ENCODE measurements at places on chromosomes 1 and 21.

DNA sequence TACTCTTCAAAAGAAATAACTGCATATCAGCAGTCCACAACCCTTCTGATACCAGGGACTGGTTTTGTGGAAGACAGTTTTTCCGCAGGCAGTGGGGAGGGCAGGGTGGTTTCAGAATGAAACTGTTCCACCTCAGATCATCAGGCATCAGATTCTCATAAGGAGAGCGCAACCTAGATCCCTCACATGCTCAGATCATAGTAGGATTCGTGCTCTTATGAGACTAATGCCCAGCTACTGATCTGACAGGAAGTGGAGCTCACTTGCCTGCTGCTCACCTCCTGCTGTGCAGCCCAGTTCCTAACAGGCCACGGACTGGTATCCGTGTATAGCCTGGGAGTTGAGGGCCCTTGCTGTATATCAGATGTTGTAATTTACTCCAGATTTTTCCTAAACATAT is 11.5 kb downstream of the RO60 start:
- peak; percentile 79 for DNase-seq

DNA sequence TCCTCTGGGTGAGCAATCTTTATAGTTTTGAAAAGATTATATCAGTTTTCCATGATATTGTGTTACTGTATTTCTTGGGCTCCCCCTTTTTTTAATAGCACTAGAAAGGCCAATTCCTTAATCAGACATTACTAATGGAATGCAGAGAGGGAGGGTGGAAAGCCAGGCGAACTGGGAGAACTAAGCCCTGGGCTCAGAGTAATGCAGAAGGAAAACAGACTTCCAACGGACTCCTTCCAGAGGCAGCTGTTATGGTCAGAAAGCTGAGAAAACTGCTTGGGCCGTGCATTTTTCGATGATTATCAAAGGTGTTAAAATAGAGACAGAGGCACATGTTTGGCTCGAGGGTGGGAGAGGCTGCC is 206.3 kb downstream of the FOXD2 start:
- DNase-seq, result no peak

GRCh38 chr1:180805316-180805715 is 107.4 kb upstream of the KIAA1614 start:
- no peak for DNase-seq

DNA sequence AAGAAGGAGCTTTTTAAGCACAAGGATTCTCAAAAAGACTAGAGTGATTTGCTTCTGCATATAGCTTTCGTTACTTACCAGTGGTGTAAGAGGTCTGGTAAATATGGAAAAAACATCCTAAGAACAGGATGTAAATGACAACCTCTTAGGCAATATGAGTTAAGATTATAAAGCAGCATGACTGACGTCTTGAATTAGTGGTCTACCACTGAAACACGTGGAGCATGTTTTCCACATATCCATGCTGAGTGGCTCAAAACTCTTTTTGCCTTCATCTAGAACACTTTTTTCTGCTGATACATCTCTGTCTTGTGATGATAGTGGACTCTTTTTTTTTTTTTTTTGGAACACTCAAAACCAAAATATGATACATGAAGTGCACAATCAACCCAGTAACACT is 44.6 kb downstream of the RCAN1 start:
- no peak for DNase-seq

GRCh38 chr21:35428001-35428320 is 378.9 kb upstream of the RUNX1 start:
- no peak for DNase-seq

DNA sequence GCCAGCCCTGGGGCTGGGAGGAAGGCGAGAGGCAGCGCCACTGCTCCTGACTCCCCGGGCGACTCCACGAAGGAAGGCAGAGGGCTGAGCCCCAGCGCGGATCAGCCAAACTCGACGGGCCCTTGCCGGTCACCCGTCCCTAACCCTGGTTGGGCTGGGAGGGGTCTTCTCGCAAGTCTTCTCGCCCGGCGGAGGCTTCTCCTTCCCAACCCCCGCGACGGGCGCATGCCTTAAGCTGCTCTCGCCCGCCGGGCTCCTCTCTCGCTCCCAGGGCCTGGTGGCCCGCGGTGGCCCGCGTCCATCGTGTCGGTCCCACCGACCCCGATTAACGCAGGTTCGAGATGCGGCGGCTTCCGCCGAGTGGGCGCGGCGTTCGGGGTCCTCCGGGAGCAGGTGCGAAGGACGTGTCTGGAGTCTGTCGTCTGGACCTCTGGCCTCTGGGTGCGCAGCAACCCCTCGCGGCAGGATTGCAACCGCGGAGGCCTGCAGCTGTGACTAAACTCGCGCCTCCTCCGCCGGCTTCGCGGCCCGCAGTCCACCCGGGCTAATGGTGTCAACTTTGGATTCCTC is 29.0 kb upstream of the PPM1J start:
- DNase-seq, result no peak

DNA sequence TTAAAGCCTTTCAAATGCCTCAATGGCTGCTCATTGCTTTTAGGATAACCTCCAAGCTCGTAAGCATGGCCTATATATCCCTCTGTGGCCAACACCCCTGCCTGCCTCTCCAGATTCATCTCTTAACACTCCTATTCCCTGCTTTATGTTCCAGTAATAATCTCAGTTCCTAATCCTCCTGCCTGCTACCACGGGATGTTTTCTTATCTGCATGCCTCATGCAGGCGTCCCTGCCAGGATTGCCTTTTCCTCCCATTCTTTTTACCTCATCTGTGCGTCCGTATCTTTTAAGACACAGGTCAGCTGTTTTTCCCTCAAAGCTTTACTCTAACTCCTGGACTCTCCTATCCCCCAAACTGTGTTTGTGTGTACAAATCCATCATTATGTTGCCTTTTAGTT is 36.1 kb downstream of the ZBTB40 start:
- no peak for DNase-seq

DNA sequence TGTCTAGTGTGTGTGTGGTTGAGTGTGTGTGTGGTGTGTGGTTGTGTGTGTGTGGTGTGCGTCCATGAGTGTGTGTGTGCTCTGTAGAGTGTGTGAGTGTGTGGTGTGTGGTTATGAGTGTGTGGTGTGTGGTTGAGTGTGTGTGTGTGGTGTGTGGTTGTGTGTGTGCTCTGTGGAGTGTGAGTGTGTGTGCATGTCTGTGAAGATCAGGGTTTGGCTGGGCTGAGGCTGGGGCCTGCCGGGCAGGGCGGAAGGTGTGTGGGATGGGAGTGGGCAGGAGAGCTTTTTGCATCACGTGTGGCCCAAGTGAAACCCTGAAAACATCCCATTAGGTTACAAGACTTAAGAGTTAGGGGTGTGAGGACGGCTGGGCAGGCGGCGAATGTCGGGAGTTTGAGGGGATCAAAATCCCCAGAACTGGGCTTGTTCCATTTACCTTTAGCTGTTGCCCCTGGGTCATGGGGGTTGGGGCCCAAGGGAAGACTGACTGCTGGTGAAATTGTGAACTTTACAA is 2.9 kb upstream of the FCMR start:
- no peak for DNase-seq

DNA sequence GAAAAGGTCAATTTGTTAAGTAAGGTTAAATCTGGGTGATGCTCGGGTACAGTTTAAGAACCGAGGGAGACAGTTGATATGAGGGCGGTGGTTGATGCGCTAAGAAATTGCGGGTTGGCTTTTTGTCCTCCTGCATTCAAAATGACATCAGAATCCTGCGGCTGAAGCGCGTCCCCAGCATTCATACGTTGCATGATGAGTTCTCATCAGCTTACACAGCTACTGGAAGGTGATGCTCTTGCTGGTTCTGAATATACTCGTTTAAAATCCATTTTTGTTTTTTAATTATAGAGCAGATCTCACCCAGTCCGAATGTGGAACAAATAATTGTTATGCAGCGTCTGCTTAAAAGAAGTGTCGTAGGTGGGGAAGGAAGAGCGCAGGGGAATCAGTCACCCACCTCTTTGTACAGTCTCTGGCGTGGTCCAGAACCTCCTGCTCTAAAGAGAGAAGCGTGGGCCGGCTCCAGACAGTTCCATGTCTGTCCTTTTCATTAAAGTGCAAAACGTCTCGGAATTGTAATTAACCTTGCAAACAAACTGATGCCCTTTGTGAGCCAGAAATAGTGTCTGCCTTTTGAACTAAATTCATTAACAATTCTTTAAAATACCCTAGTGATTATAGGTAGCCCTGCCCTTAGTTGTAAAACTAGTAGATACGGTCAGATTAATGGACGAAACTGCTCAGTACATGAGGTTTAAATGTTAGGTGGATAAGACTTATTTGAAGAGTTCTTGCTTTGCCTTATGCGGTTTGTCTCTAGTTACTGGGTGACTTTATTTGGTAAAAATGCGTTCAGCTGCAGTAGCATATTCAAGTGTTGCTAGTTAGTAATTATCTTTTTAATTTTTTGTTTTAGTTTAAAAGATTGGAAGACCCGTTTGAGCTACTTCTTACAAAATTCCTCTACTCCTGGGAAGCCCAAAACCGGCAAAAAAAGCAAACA is 741 bp downstream of the RGS2 start:
- peak; percentile 68 for DNase-seq

DNA sequence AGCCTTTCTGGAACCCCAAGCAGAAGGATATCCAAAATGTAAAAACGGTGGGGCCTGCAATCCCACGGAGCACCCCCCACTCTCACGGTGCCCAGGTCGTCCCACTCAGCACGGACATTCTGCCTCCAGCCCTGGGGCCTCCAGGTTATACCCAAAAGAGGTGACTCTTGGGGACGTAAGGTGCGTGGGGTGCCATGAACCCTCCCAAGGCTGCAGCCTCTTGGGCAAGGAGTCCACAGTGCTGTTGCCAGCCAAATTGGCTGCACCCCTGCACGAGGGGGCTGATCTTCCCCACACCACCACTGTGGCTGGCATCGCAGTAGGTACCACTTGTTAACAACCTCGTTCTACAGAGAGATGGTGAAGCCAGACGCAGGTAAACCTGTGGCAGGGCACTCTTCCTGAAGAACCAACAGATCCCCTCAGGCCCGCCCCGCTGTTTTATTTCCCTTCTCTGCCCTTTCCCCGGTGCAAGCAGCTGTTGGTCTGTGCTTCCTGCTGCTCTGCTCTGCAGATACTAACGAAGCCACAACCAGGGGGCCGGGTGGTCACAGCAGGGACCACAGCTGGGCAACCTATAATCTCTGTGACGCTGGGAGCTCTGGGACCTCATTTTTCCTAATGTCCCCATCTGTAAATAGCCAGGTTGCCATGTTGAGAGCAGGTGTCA is 8.7 kb downstream of the TFF3 start:
- DNase-seq, result no peak

GRCh38 chr1:209154912-209155311 is 428.6 kb upstream of the CAMK1G start:
- DNase-seq, result no peak

DNA sequence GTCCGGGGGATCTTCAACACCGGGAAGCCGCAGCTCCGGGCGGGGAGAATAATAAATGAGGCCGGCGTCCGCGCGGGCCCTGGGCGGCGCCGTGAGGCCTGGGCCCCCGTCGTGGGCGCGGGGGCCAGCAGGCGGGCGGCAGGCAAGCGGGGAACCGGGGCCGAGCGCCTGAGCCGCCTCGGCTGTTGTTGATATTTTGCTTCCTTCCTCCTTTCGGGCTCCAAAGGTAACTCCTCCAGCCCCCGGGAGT is at the start of gene MEF2D:
Gene MEF2D, minus strand, starts transcription at position 233 of the 250 bp plus-strand sequence. CDS start 17,483 bp downstream, outside the sequence.
- DNase-seq, result no peak

All from A673 (cell line).